ENCODE measurements at places on chromosomes 1 and 21.

DNA sequence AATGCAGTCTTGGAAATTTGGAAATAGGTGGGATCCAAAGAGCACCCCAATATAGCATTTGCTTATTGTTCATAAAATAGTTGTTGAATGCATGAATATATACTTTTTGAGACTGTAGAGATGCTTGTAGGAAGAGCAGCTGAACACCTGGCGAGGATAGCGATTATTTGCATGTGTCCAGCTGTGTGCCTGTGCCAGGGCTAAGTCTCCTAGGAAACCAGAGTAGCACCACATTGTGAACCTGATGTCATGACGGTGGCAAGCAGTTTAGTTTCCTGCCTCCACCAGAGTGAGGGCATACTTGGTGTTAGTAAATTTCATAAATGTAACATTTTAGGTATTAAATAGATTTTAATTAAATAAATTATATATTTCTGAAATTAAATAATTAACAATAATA lies 37.3 kb upstream of the IRF2BP2 start:
- DNase-seq: no peak

- DNase-seq: no peak
These were observed 39.7 kb downstream of the PTGFRN start for GRCh38 chr1:116949213-116949985.

DNA sequence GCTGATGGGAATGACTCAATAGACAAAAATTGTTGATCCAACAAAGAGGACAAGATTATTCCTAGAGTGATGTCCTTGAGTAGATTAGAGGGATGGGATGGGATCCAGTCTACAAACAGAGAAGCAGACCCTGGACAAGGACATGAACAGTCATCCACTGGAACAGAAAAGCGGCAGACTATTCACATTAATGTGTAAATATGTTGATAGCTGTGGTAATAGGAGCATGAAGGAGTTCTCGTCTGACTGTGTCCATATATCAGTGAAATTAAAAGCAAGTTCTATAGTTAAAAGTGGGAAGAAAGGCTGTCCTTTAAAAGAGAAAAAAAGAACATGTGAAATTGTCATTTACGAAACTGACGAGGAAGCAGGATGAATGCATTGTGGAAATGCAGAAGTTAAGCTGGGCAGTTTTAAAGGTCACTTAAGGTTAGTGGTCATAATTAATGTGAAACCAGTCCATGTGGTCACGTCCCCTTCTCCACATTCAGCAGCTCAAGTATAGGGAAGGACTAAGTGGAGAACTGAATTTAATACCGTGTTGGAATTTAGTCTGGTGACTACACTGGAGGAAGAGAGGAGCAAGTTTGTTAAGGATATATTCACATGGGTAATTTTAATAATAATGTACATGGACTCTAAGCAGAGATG lies 62.1 kb downstream of the PIK3R3 start:
- no peak for DNase-seq

DNA sequence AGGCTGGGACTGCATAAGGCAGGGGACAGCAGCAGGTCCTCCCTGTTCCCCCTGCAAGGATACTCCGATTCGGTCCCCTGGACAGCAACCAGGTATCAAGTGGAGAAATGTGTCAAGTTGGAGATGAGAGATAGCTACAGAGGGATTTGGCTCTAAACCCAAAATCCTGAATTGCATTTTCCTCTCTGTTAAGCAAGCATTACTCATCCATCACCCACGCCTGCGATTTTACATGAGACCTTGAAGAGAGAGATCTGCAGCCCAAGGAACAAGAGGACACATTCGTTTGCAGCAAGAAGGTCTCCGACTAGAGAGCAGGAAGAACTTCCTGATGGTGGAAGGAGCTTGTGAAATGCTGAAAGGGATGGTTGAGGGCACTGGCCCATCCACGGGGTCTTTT lies 21.9 kb downstream of the SYT2 start:
- no peak for DNase-seq

DNA sequence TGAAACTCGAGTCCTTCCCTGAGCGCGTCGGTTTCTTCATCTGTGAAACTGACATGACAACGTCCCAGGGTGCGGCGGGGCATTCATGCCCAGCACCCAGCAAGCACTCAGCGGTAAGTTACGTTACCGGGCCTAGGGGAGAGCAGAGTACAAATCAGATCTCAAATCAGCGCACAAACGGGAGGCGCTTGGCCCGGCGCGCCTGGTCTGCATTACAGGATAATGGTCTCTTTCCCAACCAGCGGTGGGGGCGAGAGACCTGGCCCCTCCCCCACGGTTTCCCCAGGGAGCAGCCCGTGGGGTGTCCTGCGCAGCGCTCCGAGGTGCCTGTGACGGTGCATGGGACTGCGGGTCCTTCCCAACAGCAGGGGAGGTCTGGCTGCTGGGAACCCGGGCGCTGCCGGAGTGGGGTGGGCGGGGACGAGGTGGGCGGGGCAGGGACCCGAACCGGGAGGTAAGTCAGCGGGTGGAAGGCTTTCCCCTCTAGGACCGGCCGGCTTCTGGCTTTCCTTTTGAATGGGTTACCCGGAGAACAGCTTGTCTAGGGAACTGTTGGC lies 1.0 kb downstream of the TMEM51 start:
- no peak for DNase-seq

- DNase-seq: no peak
These were observed 180.8 kb upstream of the CACYBP start for GRCh38 chr1:174818951-174819350.

DNA sequence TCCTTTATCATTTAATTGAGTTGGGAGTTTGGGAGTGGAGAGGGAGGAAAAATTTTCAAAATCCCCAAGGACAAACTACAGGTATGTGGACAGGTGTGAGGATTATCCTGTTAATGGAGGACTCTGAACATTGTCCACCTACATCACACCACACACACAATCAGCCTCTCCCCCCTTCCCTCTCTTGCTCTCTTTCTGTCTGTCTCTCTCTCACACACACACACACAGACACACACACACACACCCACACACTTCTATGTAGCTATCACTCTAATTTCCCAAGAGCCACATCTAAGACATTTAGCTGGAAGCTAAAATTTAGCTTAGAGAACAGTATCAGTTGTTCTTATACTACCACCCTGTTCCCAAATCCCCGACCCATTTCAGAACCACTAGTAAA lies 1.5 kb downstream of the S100A8 start:
- no peak for DNase-seq
